ENCODE measurements at places on chromosomes 2 and 18. TPM values are rescaled to one million over a fixed set of nuclear protein-coding genes. Genes with fewer than 3 reads are reported as not detected.

SERPINB13 gene
- not detected for total RNA-seq

CXCR1 gene
- total RNA-seq, result not detected

LBX2 gene
- 3.0 TPM for total RNA-seq

SERPINB4 gene
- total RNA-seq, result not detected

RAD51AP2 gene
- not detected for total RNA-seq

MOCOS gene
- total RNA-seq, result 3.5 TPM

DNA sequence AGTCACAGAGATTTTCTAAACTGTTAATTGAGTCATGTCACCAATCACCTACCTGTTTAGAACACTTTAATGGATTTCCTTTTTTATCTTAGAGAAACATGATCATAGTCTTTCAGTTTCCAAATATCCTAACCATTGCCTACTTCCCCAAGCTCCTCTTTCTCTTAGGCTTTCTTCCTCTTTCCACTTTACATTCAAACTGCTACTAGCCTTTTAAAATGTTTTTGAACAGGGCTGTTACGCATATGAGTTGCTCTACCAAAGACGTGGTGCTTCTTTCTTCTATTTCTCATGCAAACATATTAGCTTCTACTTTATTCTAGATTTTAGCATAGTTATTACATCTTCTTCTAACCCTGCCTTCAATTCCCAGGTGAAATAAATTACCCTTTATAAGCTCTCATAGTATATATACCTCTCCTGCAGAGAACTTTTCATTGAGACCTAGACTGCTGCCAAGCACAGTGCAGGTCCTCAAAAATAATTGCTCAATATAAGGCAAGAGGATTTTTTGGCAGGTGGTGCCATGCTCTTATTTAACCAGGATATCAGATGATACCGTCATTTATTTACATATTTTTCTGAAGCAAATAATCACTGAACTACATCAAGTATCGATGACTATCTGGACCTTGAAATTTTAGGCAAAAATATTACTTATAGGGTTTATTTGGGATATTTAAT is 937.1 kb downstream of the TSN start:
- DNase-seq, result no peak

- no peak for DNase-seq
Observed at GRCh38 chr2:125324273-125324672, 1299.2 kb downstream of the CNTNAP5 start.

DNA sequence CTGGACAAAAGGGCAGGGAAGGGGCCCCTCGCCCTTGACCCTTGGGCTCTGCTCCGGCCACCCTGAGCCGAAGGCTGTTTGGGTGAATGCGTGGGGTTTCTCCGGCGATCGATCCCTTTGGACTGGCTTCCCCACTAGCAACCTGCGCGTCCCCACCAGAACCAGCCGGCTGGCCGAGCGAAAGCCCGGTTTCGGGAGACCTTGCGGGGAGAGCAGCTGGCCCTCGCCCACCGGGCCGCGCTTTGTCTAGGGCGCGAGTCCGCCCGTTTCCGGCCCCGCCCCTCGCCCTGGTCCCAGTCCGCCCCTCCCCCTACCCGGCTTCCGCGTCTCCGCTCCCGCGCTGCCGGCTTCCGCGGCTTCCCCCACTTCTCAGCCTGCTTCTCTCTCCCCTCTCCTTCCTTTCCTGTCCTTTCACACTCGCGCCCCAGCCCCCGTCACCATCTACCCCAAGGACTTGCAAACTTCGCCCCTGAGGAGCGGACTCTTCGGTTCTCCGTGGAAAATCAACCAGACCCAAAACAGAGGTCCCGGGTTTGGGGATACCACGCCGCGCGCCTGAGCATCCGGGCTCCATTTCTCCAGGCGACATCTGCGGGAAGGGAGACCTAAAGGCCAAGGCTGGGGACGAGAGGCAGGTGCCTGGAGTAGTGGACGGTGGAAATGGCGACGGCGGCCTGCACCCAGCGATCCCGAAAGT is 48.0 kb upstream of the ATP6V1B1 start:
- DNase-seq, result no peak

DNA sequence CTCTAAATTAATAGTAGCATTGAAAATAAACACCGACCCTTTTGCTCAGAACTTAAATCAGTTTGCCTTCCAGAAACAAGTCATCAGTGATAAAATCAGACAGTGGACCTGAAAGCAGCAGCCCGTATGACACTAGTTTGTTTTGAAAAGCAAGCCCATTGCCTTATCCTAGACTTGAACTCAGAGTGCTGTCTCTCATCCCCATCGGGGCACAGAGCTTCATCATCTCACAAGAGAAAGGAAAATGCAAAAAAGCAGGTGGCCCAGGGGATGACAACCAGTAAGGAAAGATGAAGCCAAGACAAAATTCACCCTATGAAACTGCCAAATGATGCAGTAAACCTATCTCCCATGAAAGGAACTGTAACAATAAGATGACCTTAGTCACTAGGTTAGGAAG is 71.2 kb downstream of the CERKL start:
- DNase-seq, result no peak

DNA sequence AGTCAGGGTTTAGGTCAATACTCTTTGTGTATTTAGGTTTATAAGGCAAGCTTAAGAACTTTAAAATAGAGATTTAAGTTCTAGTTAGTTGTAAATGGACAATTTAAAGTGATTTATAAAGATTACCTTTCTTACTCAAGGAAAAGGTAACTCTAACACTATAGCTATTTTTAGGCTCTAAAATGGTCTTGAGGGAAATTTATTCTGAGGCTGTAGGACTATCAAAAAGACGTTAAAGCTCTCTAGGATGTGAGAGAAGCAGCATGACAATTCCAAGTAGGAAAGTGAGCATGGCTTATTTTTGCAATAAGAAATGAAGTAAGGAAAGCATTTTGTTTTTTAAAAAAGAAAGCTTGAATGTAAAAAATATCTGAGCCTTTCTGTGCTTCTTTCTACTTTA is 78.1 kb downstream of the ZDBF2 start:
- no peak for DNase-seq

GRCh38 chr2:240303896-240304745 is 131.3 kb upstream of the GPC1 start:
- DNase-seq, result no peak

DNA sequence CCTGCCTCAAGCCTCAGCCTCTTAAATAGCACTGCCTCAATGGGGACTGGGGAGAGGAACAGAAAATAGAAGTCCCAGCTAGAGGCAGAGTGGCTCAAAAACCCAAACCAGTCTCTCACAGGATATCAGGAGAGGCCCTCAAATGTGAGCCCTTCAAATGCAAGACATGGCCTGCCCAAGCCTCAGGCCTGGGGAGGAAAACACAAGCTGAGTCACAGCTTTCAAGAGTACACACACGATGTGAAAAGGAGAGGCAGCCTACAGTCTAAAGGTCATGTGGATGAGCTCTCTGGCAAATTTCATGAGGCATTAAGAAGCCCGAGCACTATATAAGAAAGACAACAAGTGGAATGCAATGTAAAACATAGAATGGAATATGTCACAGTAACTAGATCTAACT is 316.6 kb upstream of the MEX3C start:
- no peak for DNase-seq

DNA sequence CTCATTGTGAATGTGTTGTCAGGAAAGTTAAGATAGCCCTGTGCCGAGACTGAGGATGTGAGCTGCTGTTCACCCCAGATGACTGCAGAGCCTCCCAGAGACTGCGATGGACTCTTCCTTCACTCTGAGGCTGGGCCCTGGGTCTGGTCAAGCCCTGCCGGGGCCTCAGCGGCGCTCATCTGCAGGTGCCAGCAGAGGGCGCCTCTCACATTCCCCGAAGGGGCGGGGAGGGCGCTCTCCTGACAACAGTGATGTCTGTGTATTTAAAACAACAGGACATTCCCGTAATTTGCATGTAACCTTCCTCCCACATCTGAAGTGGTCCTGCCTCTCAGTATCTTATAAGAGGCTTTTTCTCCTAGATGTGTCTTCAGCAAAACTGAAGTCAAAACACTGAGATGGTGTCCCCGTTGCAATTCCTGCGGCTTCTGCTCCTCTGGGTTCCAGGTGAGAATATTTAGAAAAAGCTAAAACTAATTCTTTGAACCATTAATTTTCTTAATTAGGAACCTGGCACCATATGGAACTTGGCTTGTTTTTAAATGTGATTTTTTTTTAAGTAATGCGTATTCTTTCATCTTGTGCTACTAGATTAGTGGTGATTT is 1377.9 kb downstream of the RPIA start:
- DNase-seq, result peak; percentile 27

DNA sequence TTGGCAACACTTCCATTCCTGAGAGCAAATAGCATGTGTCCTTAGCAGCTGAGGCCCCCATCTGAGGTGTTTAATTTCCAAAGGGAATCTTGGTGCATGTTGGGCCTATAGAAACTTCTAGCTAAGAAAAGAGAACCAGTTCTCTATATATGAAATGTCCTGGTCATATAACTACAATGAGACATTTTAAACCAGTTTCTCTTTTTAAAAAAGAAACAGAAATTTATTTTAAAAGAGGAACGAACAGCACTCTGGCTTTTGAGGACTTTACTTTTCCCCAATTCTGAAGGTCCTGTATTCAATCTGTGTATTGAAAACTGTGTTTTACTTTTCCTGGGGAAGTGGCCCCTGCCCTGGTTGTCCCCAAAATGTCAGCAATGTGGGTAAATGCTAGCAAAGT is 309.5 kb upstream of the STON1 start:
- no peak for DNase-seq

DNA sequence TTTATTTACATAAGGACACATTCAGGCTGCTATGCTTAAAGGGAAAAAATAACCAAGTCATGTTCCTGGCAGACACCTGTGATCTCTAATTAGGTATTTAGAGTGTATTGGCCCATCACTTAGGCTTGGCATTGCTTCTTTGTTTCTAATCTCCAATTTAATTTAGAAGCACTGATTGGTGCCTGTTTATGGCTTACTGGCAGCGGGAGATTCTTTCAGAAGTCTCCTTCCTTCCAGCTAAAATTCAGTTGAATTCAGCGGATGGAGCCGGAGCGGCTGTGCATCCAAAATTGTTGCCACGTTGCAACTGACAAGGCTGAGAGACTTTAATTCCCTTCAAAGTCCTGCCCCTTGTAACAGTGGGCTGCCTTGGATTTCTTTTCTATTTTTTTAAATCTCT is 66.5 kb downstream of the VWA3B start:
- DNase-seq, result no peak

GRCh38 chr18:54284535-54284934 is 15.2 kb downstream of the POLI start:
- DNase-seq, result no peak

DNA sequence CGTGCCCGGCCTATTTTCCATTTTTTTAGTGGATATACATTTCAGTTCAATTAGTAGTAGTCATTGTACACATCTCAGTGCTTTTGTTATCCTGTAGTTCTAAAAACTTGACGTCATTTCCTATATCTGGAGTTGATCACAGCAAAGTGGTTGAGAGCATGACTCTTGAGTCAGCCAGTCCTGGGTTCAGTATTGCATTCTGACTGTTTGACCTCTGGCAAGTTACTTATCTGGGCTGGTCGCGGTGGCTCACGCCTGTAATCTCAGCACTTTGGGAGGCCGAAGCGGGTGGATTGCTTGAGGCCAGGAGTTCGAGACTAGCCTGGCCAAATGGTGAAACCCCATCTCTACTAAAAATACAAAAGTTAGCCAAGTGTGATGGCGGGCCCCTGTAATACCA is 50.4 kb upstream of the PPM1B start:
- DNase-seq, result peak; percentile 71

DNA sequence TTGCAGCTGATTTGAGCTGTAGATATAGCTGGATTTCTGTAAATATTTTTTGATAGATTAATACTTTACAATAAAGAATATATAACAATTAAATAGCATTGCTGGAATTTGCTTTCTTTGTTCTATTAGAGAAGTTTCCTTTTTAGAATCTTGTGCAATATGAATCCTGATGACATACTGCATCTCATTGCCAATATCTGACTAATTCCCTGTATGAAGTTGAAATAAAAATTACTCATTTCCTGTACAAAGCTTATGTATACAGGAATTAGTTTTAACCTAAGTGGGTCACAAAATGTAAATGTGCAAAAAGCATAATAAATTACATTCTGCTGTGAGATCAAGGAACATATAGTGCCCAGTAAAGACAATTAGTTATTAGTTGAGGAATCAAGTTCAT is 72.8 kb upstream of the TMEFF2 start:
- DNase-seq, result peak; percentile 90

GRCh38 chr2:191620144-191620543 is 57.8 kb upstream of the NABP1 start:
- peak; percentile 75 for DNase-seq

DNA sequence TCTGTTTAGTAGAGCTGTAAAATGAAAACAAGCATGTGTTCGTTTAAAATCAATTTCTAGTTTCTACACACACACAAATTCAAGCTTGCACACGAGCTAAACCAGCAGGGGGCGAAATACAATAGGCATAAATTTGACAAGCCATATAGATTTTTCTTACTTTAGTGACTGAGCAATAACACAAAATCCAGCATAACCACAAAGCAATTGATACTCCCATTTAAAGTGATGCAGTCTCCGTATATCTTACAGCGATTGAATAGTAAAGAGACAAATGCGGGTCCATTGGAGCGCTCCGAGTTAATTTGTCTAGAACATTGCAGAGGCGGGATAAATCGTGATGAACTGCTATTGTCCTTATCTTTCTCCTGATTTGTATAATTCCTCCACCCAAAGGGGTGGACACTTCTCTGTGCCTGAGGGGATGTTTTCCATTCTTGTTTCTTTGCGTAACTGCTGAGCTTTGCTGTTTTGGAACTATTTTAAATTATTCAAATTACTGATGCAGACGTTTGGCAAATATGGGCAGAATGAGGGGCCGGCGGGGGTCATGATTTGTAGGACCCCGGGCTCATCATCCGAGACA is 1.2 kb upstream of the AFTPH start:
- peak; percentile 93 for DNase-seq

- peak; percentile 9 for DNase-seq
Observed at GRCh38 chr2:199659207-199659606, 191.8 kb downstream of the FTCDNL1 start.

DNA sequence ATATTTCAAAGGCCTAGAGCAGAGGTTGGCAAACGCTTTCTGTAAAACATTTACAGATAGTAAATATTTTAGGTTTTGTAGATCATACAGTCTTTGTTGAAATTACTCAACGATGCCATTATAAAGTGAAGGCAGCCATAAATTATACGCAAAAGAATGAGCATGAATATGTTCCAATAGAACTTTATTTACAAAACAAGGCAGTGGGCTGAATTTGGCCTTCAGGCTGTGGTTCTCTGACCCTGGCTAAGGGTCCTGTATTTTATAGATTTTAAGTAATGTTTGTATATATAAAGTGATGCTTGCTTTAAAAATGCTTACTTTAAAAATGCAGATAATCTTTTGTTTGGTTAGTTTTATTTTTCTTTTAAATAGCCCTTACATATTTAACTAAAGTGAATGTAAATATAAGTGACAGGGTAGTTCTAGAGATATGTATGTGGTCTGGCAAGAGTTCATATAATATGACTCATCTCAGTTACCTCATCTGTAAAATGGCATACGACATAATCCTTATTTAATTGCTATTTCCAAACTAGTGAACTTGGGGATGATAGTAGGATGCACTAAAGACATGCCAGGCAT is 51.7 kb upstream of the ATP5MC3 start:
- DNase-seq, result peak; percentile 32

- DNase-seq, result no peak
Observed at GRCh38 chr2:121490584-121491133, 40.0 kb upstream of the RNU4ATAC start.

- DNase-seq, result no peak
Observed at GRCh38 chr2:29966266-29966665, 44.9 kb upstream of the ALK start.

- DNase-seq, result no peak
Observed at GRCh38 chr2:30915486-30915885, 108.2 kb upstream of the CAPN13 start.

All from fibroblast of the aortic adventitia (primary cell).